Lung microvascular endothelial cell (primary cell): ENCODE measurements at places on chromosomes 1 and 21.

GRCh38 chr21:25831300-25831960 lies 96.7 kb downstream of the GABPA start:
- peak; percentile 57 for DNase-seq

- no peak for DNase-seq
Observed at GRCh38 chr1:109252167-109252892, 3.0 kb downstream of the CELSR2 start.

- DNase-seq = no peak
Observed at GRCh38 chr1:107702946-107703571, 261.9 kb downstream of the VAV3 start.

- no peak for DNase-seq
Observed at GRCh38 chr1:41365772-41366454, 4.7 kb downstream of the FOXO6 start.

GRCh38 chr1:213993929-213994328 lies 6.2 kb downstream of the PROX1 start:
- peak; percentile 83 for DNase-seq

DNA sequence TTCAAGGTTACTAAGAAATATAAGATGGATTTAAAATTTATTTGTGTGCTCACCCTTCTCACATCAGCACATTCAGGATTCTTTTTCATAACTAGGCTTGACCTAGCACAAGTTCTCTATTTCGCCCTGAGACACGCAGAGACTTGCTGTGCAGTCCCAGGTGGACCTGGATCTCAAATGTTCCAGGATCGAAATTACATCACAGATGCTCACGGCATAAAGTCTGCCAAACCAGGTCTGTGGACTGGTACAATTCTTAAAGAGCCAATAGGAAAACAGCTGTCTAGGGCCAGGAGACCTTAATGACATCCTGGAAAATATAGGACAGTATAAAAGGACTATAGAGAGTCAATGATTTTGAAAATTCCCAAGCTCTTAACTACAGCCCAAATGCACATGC lies 2.2 kb downstream of the PGBD5 start:
- no peak for DNase-seq

DNA sequence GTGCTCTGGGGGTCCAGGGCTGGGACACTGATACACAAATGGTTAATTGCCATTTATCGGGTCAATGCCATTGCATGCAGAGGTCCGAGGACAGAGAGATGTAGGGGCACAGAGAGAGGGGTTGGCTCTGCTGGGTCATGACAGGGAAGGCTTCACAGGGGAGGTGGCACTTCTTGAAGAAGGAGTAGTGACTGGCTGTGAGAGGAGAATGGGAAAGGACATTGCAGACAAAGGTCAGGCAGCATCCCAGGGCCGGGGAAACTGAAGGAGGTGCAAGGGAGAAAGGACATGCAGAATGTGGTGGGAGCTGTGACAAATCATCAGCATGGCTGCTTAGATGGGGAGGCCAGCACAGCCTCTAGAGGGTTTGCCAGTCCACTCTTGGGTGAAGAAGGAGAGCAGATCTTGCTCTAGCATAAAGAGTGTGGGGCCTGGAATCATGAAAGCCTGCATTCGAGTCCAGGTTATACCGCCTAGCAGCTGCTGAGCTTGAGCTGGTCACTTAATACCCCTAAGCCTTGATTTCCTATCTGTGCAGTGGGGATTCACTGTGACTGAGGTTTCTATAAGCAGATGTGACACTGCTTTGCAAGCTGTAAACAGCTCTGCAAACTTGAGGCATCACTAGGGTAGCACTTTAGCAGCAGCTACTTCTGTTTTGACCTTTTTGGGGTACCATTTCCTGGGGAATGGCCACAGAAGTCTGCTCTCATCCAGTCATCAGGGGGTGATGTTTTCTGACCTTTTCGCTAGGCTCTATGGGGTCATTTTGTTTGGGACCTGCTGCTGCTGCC lies 59.2 kb upstream of the EPS8L3 start:
- DNase-seq = no peak
